ENCODE measurements at places on chromosomes 12 and 14.

DNA sequence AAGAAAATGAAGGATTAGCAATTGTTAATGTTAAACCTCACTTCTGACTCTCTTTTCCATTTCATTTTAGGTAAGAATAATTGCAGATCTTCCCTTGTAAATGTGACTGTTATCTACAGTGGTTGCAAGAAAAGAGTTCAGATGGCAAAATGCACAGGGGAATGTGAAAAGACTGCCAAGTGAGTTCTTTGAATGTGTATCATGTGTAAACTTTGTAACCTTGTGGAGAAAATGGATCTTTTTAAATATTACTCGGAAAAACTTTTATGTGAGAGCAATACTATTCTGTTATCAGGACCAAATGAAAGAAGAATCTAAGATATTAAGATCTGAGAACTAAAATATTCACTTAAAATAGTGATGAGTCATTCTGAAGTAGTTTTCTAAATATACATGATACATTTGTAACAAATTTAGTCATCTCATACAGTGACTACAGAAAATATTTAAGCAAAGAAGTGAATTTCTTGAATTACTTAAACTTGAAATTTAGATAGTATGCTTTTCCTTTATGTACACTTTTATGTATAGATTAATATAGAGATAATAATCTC is 122.5 kb upstream of the CNTN1 start:
- DNase-seq = no peak

GRCh38 chr12:92641291-92641690 is 61.5 kb upstream of the PLEKHG7 start:
- no peak for DNase-seq

GRCh38 chr12:19893514-19893913 is 454.2 kb downstream of the AEBP2 start:
- no peak for DNase-seq

GRCh38 chr14:49313108-49313507 is 273.1 kb downstream of the RPS29 start:
- no peak for DNase-seq

DNA sequence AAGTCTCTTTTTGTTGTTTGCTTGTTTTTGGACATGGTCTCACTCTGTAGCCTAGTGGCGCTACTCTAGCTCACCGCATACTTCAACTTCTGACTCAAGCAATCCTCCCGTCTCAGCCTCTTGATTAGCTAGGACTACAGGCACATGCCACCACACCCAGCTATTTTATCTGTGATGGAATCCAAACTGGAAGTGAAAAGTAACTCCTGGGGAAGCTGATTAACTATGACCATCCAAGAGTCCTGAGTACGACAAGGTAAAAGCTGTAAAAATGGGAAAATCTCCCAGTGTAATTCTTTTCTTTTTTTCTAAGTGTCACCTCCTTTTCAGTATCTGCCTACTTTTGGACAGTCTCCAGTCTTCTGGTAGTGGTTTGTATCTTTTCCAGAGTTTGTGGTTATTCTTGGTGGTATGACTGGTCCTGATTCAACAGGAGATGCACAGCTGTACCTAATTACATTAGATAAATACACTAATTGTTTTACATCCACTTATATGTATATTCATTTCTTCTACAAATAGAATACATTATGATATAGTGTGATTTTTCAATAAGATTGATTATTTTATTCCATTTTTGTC is 97.8 kb downstream of the SLC6A15 start:
- no peak for DNase-seq

- DNase-seq = no peak
Observed at GRCh38 chr14:55272387-55272786, 1.2 kb downstream of the FBXO34 start.

GRCh38 chr14:60838601-60839000 is 104.0 kb downstream of the MNAT1 start:
- no peak for DNase-seq

- DNase-seq = no peak
Observed at GRCh38 chr14:33586806-33587205, 364.1 kb downstream of the EGLN3 start.

- DNase-seq = no peak
Observed at GRCh38 chr12:13038491-13039161, 5.6 kb upstream of the FAM234B start.

DNA sequence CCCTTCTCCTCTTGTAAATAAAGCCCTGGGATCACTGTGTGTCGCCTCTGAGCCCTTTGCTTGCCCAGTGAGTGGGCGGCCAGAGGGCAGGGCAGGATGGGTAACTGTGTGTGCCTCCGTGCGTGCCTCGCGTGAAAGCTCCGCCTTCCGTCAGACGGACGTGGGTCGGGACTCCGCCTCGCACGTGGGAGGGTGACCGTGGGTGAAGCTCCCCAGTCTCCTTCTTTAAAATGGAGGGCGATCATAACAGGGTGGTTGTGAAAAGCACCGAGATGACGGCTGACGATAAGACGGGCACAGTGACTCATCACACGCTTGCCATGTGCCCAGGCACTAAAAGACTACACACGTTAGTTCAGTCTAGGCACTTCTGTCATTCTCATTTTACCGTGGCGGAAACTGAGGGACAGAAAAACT is 9.2 kb downstream of the PHB2 start:
- no peak for DNase-seq

DNA sequence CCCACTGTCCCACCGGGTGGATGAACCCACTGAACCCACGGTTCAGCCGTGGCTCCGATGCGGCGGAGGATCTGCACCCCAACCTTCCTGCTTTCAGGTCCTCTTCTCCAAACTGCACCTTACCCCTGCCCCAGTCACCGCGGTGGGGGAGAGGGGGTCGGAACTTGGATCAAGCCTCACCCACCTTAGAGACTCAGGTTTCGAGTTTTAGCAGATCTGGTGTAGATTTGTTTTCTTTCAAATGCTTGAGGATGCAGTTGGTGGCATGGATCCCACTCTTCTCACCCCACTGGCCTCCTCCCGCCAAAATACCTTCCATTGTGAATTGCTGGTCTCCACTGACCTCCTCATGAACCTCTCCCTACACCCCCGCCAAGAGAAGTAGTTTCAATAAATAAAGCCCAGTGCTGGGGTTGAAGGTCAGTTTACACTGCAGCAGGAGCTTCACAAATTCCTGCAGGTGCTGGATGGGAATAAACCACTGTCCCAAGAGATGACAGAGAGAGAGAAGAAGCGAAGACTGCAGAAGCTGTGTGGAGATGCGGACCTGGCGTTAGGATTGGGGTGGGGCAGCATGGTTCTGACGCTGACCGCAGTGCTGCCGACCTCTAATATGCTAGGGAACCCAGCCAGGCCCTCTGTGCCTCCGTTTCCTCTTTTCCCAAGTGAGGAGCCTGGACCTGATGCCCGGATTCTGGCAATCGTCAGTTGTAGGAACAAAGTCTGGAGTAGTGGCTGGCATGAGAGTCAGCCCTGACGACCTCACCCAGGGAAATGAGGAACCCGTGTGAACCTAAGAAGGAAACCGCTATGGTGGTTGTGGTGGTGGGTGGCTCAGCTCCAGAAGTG is 7.4 kb downstream of the TTC6 start:
- no peak for DNase-seq

- DNase-seq = no peak
Observed at GRCh38 chr14:64681796-64682710, 22.2 kb upstream of the PLEKHG3 start.

GRCh38 chr14:36516719-36517241 is 3.3 kb downstream of the NKX2-1 start:
- no peak for DNase-seq
